ENCODE measurements at places on chromosomes 12 and 14.
A peak's percentile ranks its signal among the peaks of the same experiment; 100 is the strongest.

DNA sequence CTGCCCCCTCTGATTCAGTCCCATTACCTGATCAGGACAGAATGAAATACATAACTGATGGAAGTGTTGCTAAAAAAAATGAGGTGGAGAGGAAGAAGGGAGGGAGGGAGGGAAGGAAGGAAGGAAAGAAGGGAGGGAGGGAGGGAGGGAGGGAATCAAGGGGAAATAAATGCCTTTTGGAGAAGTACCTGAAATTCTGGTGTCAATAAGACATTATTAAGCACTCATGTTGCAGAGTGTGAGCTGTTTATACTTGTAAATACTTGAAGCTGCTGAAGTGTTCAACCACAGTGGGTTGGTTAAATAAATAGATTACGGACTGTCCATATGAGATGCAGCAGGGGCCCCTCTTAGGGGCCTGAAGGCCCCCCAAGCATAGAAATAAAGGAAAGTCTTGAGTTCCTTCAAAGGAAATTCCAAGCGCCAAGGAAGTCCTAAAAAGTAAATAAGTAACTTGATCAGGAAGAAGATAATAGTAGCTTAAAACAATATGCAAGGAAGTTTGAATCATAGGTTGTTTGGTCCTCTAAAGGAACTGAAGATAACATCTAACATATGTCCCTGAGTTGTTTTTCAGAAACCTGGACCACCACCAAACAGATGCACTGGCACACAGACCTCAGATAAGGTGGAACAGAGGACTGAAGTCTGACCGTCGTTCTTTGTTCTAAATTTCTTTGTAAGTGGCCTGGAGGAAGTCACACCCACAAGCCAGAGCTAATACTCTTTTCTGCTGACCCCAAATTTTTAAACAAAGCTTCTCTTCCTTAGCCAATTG lies 110.8 kb downstream of the SEC23A start:
- no peak for DNase-seq

DNA sequence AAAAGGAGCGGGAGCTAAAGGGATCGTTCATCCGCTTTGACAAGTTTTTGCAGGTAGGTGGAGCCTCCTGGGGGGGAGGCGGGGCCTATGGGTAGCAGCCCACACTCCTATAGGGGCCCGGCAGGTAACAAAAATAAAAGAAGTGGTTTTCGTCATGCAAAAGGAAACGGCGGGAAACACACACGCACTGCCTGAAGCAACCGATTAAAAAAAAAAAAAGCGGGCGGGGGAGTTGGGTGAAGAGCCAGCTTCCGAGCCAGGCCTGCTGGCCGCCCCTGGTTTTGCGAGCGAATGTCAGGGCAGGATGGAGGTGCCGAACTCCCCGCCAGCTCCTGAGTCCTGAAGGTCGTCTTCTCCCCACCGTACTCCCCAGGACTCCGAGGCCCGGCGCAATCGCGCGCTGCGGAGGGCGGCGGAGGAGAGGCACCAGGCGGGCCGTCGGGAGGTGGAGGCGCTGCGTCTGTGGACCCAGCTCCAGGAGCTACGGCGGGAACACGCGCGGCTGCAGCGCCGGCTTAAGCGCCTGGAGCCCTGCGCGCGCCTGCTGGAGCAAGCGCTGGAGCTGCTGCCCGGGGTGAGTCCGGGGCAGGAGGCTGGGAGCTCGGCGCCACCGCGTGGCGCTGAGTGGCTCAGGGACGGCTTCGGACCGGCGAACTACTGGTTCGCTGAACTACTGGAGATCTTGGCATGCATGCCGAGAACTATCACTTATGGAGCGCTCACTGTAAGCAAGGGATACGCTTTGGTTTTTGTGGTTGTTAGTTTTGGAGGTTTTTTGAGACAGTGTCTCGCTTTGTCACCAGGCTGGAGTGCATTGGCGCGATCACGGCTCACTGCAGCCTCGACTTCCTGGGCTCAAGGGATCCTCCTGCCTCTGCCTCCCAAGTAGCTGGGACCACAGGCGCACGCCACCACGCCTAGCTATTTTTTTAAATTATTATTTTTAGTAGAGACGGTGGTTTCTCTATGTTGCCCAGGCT lies 3.6 kb downstream of the CFAP73 start:
- peak; percentile 11 for DNase-seq

GRCh38 chr12:28024231-28024995 lies 51.9 kb upstream of the PTHLH start:
- DNase-seq = no peak

DNA sequence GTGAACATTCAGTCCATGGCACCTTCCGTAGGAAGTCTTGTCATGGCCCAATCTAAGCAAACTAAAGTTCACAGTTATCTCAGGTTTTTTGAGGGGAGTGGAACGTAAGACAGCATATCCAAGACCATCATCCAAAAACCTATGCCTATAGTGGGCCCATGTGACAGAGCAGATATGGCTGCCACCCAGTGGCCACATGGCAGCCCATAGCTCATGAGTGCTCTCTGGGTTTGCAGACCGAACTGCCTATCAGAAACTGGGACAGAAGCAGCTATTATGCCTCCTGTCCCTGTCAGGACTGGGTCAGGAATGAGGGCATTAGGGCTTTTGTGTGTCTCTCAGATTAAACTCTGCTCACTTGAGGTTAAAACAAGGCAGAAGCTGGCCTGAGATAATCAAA lies 503.7 kb downstream of the NRXN3 start:
- DNase-seq = no peak

DNA sequence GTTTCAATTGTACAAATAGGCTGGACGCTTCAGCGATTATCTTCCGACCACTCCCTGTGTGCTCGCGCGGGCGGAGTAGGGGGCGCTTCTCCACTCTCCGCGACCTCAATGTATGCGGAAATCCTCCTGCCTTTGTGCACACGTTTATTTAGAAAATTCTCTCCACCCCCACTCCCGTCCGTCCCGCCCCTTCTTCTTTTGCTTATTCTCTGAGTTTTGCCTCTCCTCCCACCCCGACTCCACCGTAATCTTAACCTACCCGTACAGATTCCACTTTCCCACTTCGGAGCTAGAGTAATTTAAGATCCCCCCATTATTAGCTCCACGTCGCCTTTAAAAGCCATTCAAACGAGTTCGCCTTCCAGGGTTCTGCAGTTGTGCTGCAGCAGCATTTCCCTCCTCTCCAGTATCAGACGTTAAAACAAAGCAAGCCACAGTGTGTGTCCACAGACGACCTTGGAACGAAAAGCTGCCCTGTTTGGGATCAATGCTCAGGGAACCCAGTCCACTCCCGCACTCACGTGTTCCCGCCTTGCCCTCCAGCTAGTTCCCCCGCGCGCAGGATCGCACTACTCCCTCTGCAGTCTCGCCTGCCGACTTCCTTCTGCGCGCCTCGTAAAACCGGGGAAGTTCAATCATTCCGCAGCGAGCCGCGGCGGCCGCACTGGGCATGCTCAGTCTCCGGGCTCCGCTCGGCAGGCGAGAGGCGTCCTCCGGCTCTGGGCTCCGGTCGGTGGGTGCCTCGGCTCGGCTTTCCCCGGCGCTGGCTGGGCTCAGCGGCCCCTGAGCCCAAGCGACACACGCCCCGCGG lies at the start of gene ANO6:
ANO6 (plus strand) TSS at position 677 of the 811 bp plus-strand sequence. CDS start 227 bp downstream, outside the sequence.
- no peak for DNase-seq

GRCh38 chr12:103780093-103780440 lies 61.0 kb downstream of the NT5DC3 start:
- DNase-seq = no peak

DNA sequence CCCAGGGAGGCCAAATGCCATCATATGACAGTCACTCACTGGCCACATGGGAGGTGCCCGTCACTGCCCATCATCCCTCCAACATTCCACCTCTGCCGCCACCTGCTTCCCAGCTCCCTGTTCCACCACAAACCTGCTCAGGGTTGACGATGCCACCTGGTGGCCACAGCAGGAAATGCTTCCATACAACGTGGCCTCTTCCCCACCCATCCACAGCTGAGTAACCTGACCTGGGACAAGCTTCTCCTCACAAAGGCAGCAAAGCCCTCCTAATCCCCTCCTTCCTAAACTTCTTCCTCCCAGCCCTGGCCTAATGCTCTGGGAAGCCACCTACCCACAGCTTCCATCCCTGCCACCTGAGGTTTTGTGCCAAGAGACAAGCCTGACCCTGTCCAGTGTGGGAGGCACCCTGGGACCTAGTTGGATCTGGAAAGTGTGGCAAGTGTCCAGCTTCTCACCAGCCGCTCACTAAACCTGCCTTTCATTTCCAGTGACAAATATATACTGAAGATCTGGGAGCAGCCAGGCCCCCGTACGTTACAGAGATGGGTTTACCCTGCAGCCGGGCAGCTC lies 4.3 kb downstream of the DEGS2 start:
- DNase-seq = no peak

- no peak for DNase-seq
These were observed 66.6 kb downstream of the DIO3 start for GRCh38 chr14:101627915-101628262.

- DNase-seq = no peak
These were observed 80.6 kb downstream of the PRICKLE1 start for GRCh38 chr12:42508913-42509460.

GRCh38 chr12:132429602-132429945 lies 60.4 kb upstream of the FBRSL1 start:
- DNase-seq = no peak

DNA sequence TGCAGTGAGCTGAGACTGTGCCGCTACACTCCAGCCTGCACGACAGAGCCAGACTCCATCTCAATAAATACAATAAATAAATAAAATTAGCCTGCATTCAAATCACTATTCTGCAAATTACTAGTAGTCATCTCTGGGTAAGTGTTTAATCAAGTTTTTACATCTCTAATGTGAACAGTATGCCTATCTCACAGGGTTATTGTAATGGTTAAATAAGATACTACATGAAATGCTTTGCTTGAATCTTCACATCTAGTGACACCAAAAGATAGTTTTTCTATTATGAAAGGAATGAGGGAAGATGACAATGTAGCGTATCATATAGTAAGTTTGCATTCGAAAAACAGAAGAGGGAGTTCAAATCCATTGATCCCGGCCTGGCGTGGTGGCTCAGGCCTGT lies 2.1 kb downstream of the SRSF9 start:
- DNase-seq = no peak

DNA sequence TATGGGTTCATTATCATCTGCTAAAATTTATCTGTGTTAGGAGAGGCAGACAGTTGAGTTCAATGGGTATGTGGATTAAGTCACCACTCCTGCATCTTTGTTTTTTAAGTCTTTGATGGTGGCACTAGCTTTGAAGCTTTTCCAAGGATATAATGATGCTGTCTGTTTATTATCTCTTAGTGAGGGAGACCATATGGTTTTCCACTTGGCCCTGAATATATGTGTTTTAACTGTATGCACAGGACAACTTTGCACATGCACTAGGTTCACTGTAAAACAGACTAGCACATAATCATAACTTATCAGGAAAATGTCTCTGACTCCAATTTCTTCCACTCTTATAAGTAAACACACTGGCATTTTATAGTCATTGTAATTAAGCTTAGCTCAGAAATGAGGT lies 8.9 kb downstream of the OR6C74 start:
- DNase-seq = no peak

DNA sequence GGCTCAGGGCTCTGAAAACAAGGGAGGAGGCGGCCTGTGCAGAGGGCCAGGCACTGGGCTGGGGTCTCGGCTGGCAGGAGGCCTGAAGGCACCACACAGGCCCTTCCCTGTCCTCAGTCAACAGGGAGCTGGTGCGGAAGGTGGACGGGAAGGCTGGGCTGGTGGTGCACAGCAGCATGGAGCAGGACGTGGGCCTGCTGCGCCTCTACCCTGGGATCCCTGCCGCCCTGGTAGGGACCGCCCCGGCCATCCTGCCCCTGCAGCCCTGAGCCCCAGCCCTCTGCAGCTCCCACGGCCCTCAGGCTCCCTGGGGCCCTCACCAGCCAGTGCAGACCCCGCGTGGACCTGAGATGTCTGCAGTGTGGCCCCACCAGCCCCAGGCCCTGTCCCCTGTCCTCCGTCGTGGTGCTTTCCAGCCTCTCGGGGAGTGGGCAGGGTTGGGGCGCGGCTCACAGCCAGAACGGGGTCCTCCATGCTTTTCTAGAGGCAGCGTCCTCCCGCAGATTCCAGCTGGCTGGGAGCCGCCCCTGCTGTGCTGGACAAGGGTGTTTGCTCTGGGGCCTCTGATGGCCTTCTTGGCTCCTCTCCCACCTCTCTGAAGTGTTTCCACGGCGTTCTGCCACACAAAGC lies 18.1 kb downstream of the ASPG start:
- no peak for DNase-seq

GRCh38 chr14:89519040-89519439 lies 102.0 kb upstream of the FOXN3 start:
- DNase-seq = no peak

GRCh38 chr14:84991021-84991420 lies 538.9 kb upstream of the FLRT2 start:
- DNase-seq = no peak

DNA sequence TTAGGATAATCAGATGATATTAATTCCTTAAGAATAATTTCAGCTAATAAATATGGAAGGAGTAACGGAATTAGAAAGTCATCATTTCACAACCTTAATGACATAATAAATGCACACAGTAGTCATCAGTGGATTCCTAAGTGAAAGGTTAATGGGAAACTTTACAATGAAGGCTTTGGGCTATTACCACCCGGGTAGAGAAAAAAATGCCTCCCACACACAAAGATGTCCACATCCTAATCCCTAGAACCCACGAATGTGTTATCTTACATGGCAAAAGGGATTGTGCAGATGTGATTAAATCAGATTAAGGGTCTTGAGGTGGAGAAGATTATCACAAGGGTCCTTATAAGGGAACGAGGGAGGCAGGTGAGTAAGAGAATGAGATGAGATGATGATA lies 5.6 kb downstream of the TMED10 start:
- DNase-seq = no peak

- DNase-seq = no peak
These were observed 24.3 kb downstream of the NCOR2 start for GRCh38 chr12:124543052-124543589.

- no peak for DNase-seq
These were observed 136.2 kb downstream of the SLCO1B3 start for GRCh38 chr12:20946732-20947131.

- DNase-seq = no peak
These were observed 37.1 kb downstream of the SOCS2 start for GRCh38 chr12:93609281-93610192.

GRCh38 chr14:21723431-21724045 lies 49.9 kb upstream of the OR4E1 start:
- DNase-seq = no peak

- DNase-seq = no peak
These were observed 41.2 kb downstream of the TDP1 start for GRCh38 chr14:89996963-89997362.

DNA sequence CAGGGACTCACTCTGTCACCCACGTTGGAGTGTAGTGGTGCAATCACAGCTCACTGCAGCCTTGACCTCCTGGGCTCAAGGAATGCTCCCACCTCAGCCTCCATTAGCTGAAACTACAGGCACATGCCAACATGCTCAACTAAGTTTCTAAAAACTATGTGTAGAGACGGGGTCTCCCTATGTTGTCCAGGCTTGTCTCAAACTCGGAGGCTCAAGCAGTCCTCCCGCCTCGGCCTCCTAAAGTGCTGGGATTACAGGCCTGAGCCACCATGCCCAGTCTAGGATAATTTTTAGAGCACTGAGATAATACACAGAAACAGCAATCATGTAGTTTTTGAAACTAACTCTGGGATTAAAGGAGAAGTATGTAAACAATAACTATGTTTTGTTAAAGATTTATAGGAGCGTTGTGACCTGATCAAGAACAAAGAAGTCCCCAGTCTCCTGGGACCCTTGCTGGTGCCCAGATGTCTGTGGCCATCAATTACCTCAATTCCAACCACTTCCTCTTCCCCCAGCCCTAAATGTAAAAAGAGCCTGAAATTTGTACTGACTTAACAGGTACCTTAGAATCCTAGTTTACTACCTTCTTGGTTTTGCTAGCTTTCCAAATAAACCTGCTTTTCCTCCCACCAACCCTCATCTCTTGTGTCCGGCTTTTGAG lies 28.9 kb upstream of the EGLN3 start:
- DNase-seq = no peak

GRCh38 chr12:55703901-55704761 lies 3.6 kb downstream of the ITGA7 start:
- no peak for DNase-seq
